ENCODE measurements at places on chromosomes 1 and 21. TPM values are rescaled to one million over a fixed set of nuclear protein-coding genes. Genes with fewer than 3 reads are reported as not detected.

DNA sequence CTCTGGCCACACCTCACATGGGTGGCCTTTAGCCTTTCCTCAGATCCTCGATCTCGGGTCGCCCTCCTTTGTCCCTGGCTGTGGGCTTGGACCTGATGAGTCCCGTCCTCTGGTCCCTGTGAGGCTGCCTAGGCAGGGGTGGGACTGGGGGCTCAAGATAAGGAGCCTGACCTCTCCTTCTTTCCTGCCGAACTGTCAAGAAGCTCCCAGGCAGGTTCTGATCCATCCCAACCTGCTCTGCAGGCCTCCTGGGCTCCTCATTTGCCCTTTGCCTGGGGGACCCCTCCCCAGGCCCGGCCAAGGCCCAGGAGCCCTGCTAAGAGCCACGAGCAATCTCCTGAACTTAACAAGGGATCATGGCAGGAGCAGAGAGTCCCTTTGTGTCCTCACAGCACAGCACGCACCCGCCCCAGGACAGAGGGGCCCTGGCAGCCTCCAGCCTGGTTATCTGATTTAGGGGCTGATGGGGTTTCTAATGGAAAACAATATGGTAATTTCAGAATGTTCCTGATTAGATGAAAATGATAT, 82.4 kb upstream of the POU3F1 start:
- DNase-seq, result no peak

DNA sequence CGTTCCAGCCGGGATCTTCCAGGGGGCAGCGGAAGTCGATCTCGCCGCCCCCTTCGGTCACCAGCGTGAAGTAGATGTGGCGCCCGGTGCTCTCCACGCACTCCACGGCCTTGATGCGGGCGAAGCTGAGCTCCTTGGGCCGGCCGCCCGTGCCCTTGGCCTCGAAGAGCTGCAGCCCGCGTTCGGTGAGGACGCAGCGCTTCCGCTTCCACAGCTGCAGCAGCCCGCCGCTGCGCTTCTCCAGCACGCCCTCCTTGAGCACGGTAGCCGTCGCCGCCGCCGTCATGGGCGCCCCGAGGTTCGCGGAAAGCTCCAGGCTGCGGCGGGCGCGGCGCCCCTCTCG, 516 bp downstream of the PHLDA3 start:
- DNase-seq, result peak; percentile 61

POTED gene
- not detected for total RNA-seq

FCGR3B gene
- not detected for total RNA-seq
